CD4-positive, CD25-positive, alpha-beta regulatory T cell (primary cell): ENCODE measurements at places on chromosomes 1 and 21.

DNA sequence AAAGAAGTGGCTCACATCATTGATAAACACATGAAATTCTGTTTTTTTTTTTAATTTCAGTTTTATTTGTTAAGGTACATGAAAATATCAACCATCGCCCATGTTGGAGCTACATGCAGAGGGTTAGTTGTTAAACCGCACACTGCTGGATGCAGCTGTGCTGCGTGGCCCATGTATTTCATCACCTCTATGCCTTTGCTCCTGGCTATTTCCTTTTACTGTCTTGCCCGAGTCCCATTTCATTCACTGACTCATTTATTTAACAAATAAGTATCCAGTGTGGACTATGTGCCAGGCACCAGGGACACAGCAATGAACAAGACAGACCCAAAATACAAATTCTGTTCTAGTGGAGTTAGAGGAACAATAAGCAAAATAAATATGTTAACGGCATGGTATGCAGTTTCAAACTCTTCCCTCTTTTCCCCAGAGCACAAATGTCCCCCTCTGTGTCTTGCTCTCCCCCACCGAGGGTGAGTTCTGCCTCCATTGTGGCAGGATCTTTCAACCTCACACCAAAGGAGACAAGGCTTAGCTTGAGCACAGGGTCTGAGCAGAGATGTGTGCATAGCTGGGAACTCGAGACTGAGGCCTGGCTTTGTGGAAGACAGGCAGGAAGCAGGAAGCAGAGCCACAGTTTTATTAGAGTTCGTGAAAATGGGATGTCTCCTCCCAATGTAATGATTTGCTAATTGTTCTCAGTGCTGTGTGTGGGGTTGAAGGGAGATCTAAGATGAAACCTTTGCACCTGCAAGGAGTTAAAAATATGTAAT, 44.6 kb downstream of the MAN1C1 start:
- no peak for DNase-seq

- no peak for DNase-seq
Observed at GRCh38 chr1:241697640-241698018, 45.5 kb downstream of the WDR64 start.

- DNase-seq, result no peak
Observed at GRCh38 chr1:202709276-202710041, 795 bp downstream of the SYT2 start.

DNA sequence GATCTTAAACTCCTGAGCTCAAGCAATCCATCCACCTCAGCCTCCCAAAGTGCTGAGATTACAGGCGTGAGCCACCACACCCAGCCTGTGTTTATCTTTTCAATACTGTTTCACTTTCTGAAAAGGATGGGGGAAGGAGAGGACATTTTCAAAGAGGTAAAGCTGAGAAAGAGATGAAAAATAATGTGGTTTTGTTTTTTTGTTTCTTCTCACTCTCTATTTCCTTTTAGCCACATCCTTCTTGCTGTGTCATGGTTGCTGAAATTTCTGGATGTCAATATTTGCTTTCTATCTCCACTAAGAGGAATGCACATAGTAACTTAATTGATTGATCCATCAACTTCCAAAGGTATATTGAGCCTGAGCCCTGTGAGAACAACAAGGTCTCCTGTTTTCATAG, 6.4 kb upstream of the C1orf21 start:
- DNase-seq, result no peak

- DNase-seq, result no peak
Observed at GRCh38 chr1:195332102-195332501, 1276.1 kb downstream of the KCNT2 start.

GRCh38 chr1:215651867-215652266, 84.8 kb downstream of the KCTD3 start:
- DNase-seq, result no peak

- DNase-seq, result no peak
Observed at GRCh38 chr1:91798241-91798648, 87.7 kb downstream of the TGFBR3 start.

DNA sequence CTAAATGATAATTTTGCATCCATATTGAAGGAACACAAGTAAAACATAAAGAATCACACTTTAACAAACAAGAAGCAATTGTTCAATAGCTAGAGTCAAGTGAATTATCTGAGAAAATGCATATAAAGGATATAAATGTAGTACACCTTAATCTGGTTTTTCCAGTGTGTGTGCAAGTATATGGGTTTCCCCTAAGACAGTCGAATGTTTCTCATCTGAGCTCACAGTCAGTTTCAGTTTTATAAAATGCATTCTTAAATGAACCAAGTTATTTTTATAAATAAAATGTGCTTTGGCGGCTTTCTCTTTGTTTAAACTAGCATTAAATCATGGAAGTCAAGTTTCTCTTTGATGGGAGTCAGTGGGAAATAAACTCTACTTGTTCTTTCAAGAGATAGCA, 125.9 kb downstream of the PTPRC start:
- DNase-seq, result no peak

GRCh38 chr1:116737855-116738321, 16.3 kb upstream of the CD2 start:
- DNase-seq, result peak; percentile 50

DNA sequence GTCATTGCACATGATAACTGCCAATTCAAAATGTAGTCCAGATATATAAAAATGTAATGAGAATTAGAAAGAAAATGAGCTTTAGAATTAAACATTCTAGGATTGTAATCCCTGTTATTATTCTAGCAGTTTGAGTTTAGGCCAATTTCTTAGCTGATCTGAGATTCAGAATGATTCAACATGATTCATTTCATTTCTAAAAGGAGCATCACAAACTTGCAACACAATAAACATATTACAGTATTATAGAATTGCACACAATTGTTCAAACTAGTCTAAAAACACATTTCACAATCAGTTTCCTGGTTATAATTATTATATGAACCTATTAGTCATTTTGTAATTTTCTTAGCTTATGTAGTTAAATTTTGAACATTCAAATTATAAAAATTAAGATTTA, 43.3 kb upstream of the TSHB start:
- no peak for DNase-seq

DNA sequence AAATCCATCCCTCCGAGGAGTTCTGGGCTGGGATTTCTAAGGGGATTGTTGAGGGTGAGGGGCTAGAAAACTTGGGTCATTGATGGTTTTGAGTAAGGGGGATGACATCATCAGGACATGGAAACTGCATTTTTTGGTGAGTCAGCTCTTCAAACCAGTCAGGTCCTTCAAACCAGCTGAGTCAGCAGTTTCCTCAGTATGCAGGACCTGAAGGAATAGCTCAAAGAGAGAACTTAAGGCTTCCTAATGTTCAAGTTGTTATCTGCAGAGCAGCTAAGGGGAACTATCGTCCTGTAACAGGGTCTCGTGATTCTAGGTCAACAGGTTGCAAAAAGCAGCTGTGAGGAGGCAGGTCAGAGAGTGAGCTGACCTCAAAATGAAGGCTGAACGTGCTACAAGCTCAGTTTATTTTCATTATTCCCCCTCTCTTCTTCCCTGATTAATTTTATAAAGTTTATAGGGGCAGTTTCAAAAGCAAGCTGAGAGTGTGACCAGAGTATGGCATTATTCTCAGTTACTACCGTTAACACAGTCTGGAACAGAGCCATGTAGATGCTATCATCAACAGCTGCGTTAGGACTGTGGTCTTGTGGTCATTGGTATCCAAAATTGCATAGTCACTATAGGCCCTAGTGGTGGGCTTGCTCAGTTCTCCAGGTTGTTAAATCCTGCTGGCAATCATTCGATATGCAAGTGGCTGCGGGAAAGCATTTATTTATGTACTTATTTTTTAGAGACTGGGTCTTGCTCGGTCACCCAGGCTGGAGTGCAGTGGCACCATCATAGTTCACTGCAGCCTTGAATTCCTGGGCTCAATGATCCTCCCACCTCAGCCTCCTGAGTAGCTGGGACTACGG, 10.7 kb upstream of the SDC3 start:
- no peak for DNase-seq

DNA sequence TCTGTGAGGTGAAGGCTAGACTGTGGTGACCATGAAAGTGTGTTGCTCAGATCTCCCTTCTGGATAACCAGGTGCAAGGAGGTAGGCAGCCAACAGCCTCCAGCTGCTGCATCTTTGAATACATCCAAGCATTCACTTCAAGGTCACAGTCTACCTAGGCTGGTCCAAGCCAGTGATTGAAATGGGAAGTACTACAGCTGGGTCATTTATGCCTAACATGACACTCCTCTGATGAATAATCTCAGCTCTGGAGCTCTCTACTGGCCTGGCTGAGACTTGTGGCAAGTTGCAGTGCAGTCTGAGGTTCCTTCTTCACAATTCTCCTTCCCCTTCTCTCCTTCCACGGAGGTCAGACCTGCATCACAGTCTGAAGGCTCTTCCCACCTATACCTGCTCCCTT, 35.0 kb upstream of the ARHGAP29 start:
- DNase-seq, result no peak

- no peak for DNase-seq
Observed at GRCh38 chr1:42340093-42340492, 5.1 kb upstream of the FOXJ3 start.

- DNase-seq, result no peak
Observed at GRCh38 chr1:241999026-241999425, at the start of gene MAP1LC3C. MAP1LC3C (minus strand) TSS chr1:241999098; CDS start chr1:241999008, 90 bp downstream.

- no peak for DNase-seq
Observed at GRCh38 chr1:38000529-38001455, 4.5 kb downstream of the FHL3 start.

DNA sequence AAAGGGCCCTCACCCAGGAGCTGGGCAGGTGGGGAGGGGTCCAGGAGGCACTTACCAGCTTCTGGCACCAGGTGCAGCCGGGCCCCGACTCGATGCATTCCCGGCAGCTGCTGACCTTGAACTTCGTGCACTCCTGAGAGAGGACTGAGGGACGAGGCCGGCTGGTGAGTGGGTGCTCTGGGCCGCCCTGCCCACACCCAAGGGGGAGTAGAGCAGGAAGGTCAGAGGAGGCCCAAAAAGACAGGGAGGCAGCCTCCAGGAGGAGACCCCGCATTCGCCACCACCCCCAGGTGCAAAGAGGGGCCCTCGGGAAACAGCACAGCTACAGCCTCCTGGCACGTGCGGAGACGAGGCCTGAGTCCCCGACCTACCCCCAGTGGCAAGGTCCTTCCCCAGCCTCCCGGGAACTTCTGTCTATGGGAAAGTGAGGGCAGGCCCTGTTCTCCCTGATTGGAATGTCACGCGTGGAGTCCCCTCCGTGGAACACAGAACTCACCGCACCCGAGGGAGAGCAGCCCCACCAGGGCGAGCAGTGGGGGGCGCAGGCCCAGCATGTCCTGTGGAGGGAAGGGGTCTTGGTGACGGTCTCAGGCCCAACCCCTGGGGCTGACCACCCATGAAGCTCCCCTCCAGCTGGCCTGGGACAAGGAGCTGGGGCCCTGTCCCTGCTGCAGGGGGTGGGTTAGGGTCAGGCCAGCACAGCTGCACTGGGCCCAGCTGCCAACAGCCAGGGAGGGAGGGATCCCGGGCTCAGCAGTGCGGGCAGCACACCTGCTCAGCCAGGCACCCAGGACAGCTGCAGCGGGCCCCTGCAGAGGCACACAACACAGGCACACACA, 10.3 kb downstream of the ITGB2 start:
- DNase-seq, result no peak

DNA sequence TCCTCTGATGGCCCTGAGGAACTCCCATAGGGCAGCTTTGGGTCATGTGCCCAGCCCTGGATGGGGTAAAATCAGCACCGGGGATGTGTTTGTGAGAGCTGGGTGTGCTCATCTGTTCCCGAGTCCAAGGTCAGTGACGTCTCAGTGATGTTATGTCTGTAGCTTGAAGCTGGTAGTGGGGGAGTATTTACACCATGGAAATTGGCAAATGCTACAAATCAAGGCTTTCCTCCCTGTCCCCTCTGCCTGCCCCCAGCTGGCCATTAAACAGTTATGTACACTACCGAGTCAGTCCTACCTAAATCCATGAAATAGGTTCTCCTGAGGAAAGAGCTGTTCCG, 117.8 kb upstream of the SLC25A33 start:
- no peak for DNase-seq

DNA sequence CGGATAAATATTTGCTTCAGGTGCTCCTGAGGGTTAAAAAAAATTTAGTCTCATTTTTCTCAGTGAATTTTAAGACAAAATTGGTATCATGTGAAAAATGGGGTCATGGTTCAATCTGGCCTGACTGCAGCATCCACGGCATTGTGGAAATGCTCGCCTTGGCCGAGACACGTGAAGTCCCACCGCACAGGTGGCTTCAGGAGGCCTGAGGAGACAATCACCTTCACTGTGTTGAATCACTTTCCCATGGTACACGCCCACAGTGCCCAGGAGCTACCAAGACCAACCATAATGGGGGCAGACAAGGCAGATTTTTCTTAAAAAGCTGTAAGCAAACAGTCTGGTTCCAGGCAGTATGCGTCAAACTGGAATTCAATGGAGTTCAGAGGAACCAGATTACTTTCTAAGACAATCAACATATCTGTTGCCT, 11.0 kb upstream of the CPLANE2 start:
- DNase-seq, result no peak

DNA sequence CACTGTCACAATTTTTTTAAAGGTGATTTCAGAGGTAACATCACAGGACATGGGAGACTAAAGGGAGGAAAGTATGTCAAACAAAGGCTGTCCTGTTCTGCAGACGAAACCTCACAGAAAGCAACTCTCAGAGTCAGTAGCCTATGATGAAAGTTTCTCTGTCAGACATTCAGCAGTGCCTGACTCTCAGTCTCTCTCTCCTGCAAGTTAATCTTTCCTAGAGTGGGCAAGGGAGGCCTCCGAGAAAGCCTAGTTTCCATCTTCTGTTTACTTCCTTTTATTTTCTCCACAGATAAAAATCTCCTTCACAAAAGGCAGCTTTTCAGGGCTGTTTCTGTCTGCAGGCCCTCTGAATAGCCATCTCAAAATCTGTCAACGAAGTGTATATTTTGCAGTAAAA, 24.9 kb upstream of the FMO2 start:
- DNase-seq, result no peak

DNA sequence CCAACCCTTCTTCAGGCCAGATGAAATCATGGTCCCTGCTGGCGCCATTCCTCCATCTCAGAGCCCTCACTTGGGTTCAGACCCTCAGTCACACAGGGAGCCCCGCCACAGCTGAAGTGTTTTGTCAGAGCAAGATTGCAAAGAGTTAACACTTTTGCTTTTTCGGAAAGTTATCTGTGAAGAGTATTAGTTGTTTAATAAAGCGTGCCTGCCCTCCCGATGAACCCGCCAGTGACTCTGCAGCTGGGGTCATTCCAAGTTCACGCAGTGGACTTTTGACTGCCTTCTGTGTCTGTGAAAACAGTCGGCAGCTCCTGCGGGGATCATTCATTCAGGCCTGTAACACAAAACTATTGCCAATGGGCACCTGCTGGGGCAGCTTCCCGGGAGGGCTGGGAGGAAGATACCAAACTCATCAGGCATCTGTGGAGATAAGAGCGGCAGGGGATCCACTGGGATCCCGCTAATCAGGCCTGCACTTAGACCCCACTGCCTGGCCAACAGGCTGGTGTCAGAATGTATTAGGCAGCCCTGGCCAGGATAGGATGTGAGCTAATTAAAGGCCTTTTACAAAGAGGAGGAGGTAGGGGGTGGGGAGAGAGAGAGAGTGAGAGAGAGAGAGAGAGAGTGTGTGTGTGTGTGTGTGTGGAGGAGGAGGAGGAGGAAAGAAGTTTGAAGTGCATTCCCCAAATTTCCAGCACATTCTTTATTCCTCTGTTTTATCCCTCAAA, 184.5 kb downstream of the DHRS3 start:
- no peak for DNase-seq
